Activated CD8-positive, alpha-beta memory T cell treated with anti-CD3 and anti-CD28 coated beads for 24 hours (primary cell): ENCODE measurements at places on chromosomes 3 and 15.
A peak's percentile ranks its signal among the peaks of the same experiment; 100 is the strongest.

DNA sequence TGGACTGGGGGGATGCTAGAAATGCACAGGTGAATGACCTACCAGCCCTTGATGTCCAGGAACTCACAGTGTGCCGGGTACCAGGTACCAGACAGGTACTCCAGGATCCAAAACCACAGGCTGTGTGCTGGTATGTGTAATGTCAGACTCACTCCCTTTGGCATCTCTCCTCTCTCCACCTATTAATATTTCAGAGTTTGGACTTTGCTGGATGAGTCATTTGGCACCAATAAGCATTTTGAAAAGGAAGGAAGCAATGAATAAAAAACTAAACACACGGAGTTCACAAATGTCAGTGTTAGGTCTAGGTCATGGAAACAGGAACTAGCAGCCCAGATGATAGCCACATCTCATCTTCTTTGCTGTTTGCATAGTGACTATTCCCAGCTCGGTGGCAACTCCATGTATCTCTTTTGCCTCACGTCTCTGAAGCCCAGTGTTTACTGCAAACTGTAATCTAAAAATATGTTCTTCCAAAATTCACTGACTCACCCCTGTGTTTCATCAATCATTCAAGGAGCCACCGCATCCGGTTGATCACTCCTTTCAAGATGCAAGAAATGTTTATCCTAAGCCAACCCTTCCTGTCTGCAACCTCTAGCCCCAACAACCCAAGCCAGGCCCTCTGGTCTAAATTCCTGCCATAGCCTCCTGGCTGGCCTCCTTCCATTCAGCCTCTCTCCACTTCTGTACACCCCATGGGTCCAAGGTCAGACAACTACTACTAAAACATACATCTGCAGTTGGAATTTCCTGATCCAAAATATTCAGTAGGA is 8.4 kb downstream of the ITGB5 start:
- DNase-seq: peak; percentile 41

- DNase-seq: no peak
Observed at GRCh38 chr15:101522091-101522490, 32.6 kb upstream of the PCSK6 start.

GRCh38 chr15:58019503-58020376 is 45.8 kb downstream of the ALDH1A2 start:
- no peak for DNase-seq

DNA sequence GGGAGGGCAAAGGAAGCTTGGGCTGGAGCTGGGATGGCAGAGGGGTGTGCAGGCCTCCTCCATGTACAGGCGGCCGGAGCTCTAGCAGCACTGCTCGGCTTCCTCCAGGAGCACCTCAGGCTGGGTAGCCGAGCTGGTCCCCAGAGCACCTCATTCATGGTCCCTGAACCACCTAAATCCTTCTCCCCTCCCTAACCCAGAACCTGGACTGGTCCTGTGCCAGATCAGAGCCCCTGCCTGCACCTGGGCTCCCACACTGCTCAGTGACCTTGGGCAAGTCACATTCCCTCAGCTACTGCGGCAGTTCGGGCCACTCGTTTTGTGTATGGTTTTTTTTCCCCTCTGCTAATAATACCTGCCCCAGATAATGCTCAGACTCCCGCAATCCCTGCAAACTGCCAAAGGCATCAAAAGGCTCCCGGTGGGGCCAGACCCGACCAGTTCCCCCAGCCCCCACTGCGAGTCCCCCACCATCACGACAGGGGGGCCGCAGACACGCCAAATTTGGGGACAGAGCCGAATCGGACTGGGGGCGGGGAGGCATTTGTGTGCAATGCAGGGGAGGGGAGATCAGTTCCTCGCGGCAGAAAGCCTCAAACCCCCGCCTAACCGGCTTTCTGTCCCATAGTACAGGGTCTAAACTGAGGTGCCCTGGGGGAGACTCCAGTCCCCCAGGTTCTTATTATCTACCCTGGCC is 1.3 kb downstream of the SEMA7A start:
- peak; percentile 68 for DNase-seq

DNA sequence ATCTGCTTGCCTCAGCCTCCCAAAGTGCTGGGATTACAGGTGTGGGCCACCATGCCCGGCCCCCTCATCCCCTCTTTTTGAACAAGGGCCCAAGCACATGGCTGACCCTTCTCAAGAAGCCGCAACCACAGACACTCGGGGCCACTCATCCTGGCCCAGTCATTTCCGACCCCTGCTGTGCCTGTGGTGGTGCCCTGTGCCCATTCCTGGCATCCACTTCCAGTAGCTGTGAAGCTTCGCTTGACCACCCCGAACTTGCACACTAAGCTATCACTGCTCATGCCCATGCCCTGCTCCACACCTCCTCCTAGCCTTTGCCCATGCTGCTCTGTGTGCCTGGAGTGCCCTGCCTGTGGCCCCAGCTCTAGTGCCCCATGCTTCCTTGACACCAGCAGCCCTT is 8.3 kb downstream of the TMEM44 start:
- DNase-seq: no peak

DNA sequence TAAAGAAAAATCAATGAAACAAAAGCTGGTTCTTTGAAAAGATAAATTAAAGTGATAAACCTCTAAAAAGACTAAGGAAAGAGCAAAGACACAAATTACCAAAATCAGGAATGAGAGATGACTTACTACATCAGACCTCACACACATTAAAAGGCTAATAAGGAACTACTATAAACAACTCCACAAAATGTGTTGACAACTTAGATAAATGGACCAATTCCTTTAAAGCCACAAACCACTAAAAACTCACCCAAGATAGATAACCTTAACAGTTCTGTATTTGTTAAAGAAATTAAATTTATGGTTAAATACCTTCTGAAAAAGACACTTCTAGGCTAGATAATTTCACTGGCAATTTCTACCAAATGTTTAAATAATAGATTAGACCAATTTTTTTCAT is 170.4 kb downstream of the SMAD6 start:
- DNase-seq: no peak

- no peak for DNase-seq
Observed at GRCh38 chr3:65924762-65925161, 114.0 kb downstream of the MAGI1 start.

DNA sequence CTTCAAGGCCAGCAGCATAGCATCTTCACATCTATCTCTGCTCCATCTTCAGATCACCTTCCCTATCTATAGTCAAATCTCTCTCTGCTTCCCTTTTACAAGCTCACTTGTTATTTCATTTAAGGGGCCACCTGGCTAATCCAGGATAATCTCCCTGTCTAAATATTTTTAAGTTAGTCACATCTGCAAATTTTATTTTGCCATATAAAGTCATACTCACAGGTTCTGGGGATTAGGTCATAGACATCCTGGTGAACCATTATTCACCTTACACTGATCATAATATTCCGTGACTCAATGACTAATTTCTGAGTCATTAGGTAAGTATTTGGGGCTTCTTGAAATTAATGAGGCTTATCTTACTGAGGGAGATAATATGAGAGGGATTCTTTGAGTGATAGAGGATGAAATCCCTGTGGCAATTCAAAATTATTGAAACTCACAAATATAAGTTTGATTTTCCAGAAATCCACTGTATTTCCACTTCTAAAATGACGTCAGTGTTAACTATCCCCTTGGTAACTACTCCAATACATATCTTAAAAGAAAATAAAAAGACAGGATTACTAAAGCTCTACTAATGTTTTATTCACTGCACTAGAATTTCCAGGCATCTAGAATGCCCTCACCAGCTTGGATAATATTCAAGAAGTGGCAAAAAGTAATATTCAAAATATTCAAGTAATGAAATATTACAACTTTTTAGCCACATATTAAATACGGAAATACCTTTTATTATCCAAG is 93.7 kb upstream of the RBMS3 start:
- DNase-seq: no peak

- no peak for DNase-seq
Observed at GRCh38 chr3:59817511-59817910, 767.7 kb upstream of the CFAP20DC start.

DNA sequence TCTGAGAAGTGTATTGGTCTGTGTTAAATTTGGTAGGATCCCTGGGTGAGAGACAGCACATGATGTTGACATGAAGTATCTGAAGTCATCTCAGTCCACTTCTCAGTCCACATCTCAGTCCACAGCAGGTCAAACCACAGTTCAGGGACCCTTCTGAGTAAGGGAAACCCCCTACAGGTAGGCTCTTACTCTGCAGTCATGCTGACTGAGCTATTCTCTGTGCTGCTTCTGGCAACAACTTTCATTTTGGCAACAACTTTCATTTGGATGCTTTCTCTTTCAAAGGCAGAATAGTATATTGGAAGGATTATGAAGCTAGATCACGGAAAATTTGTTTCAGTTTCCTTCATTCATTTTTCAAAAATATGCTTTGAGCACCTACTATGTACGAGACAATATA is 178.2 kb upstream of the GOLIM4 start:
- no peak for DNase-seq

GRCh38 chr3:72836923-72837322 is 11.3 kb downstream of the SHQ1 start:
- no peak for DNase-seq

GRCh38 chr3:76958274-76958673 is 81.6 kb upstream of the ROBO2 start:
- DNase-seq: no peak

DNA sequence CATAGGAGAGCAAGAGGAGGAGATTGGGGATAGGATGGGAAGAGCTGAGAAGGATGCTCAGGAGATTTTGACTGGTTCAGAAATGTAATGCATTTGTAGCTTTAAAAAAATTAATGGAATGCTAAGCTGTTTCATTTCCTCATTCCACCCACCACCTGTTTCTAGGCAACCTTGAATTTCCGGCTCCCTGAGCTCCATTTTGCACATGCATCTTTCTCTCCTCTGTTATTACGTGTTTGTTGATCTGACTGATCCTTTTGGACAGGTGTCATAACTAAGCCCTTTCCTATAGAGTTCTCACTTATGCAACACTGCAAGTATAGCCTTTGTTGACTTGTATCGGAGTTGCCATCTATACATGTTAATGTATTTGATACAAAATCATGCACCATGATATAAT is 4.3 kb downstream of the TMPRSS7 start:
- no peak for DNase-seq

DNA sequence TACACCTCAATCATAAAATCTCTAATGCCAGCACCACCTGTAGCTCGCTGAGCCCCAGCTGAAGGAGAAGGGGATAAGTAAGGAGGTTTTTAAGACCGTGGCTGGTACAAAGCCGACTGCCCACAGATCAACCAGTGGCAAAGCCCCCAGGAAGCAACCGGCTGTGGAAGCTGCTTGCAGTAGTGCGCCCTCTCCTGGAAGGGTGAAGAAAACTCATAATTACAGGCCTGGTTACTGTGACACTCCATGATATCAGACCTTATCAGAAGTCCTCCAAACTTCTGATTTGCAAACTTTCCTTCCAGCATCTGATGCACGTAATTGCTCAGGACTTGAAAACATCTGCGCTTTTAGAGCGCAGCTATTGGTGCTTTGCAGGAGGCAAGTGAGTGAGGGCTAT is 63.1 kb upstream of the MCTP2 start:
- DNase-seq: no peak

DNA sequence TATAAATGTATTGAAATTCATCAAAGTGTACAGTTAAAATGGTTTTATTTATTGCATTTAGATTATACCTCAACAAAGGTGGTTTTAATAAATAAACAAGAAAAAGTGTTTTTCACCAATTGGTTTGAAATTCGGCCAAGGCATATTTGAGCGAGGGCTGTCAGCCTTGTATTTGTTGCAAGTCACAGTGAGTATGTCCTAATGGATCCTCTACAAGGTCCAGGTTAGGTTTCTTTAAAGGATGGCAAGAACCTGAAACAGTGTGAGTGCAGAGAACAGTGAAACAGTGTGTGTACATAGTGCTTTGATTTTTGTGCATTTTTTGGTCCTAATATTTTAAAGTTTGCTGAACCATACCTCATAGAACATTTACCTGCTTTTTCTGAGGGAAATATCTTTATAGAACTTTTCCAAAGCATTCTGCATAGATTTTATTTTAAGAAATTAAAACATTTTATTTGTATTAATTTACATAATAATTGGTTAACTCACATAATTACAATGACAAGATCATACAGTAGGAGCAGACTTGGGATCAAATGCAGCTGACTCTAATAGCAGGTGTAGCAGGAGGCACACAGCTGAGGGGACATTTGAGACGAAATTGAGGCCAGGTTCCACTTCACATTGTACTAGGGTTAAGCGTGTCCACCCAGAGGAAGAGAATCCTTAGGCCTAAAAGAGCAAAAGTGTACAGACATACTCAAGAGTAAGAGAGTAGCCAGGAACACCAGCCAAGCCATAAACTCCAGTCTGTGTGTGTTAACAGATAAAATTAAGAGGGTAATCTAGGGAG is 428.8 kb upstream of the TPRG1 start:
- no peak for DNase-seq

- DNase-seq: no peak
Observed at GRCh38 chr3:45084820-45085816, 59.0 kb downstream of the CLEC3B start.

DNA sequence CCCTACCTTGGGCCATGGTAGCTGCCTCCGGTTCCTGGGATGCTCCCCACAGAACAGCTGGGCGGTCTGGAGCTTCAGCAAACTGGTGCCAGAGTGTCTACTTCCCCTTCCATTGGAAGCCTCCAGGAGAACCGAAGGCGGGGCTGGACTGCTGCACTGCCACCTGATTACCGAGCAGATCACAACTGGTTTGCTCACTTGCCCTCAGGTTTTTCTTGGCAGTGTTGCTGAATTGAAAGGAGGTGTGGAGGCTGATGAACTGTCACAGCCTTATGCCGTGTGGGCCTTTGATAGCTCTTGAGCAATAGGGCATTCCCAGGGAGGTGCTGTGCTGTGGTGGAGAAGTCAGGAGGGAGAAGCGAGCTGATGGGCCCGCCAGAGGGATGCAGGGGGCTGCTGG is at the start of gene TGM5:
Gene TGM5 (minus strand): TSS at position 95 of the 400 bp plus-strand sequence. CDS start 79 bp downstream, at position 16.
- DNase-seq: no peak

GRCh38 chr3:139557041-139557440 is 17.5 kb upstream of the RBP1 start:
- no peak for DNase-seq

- no peak for DNase-seq
Observed at GRCh38 chr15:71373917-71374316, 258.6 kb downstream of the THSD4 start.

DNA sequence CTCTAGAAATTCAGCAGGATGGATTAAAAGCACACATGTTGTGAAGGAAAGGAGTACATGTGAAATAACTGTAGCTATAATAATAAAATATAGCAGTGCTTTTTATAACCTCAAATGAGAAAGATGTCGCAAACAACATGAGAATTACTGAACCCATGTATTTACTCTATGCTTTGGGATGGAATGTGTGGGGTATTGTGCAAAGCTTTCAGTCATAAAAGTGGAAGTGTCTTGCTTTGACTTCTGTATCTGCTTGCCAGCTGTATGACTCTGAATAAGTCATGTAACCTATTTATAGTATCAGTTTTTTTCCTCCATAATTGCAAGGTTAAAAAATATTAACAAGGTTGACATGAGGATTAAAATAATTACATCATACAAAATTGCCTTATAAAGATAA is 519.3 kb upstream of the CADM2 start:
- DNase-seq: no peak
